ENCODE measurements at places on chromosomes 7 and 10.

DNA sequence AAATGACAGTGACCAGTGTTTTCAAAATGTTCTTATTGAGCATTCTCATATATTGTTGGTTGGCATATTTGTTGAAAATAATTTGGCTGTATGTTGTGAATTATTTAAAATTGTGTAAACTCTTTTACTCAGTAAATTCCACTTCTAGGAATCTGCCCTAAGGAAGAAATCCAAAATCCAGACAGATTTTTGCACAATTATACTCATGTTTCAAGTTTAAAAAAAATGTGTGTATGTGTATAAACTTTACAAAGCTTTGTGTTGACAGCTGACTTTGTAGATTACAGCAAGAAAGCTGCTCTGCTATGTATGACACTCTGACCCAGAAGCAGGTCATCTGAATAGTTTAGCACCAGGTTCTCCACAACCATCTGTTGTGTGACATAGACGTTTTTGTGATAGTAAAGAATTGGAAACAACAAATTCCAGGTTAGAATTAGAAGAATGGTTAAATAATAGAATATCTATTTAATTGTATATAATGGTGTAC is 21.6 kb downstream of the KIFBP start:
- no peak for DNase-seq

DNA sequence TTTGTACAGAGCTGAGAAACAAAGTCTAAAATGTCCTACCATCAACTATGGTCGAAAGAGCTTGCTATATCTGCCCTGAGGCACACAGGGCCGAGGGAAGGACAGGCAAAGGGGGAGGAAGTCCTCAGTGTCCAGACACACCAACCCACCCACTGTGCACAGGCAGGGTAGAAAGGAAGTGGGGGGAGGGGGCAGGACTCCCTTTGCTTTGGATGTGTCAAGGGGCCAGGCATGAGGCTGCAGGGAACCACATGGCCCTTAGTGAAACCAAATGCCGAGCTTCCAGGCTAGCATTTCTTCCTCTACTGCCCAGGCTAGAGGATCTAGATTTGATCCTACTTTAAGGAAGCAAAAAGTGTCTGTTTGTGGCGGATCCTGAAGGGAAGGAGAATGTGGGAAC is 28.6 kb downstream of the KCNH2 start:
- no peak for DNase-seq

DNA sequence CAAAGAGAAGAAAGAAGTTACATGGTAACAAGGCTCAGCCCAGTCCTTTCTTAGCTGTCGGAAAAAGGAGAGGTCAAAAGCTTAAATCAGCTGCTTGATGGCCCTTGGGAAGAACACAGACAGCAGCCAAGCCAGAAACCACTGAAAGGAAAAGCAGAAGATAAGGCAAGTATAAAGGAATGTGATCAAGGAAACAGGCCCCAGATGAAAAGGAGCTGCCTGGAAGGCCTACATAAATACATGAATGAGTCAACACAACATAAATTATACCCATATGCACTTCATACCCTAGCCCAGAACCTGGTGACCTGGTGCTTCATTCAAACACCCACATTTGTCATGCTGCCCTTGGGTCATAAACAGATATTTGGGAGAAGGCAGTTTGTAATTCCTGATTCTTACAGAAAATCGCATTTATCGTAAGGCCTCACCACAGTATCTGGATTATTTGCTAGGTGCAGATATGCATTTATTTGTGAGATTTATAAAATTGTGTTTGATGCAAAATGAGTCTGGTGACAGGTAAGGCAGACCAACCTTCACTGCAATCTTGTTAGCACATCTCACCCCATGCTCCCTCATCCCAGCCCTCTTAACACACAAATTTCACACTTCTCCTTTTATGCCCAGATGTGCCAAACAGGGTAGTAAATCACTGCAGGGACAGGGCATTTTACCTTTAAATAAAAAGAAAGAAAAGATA is 94.9 kb upstream of the KCNIP2 start:
- peak; percentile 37 for DNase-seq

GRCh38 chr7:149489391-149490024 is 8.1 kb downstream of the ZNF746 start:
- no peak for DNase-seq

GRCh38 chr10:17140386-17140761 is 10.8 kb upstream of the CUBN start:
- no peak for DNase-seq
